Subcutaneous adipose tissue (tissue), 4 donors: ENCODE measurements at places on chromosomes 5 and 9. TPM values are rescaled to one million over a fixed set of nuclear protein-coding genes. Genes with fewer than 3 reads are reported as not detected.

SRD5A1 gene
- 1.8 TPM for total RNA-seq

CD180 gene
- total RNA-seq = 11.0 TPM

PTGS1 gene
- total RNA-seq = 4.5 TPM

BTNL8 gene
- total RNA-seq = not detected

FOXD4L4 gene
- total RNA-seq = not detected

PRSS3 gene
- not detected for total RNA-seq
